ENCODE measurements at places on chromosomes 12 and 14.
A peak's percentile ranks its signal among the peaks of the same experiment; 100 is the strongest.

DNA sequence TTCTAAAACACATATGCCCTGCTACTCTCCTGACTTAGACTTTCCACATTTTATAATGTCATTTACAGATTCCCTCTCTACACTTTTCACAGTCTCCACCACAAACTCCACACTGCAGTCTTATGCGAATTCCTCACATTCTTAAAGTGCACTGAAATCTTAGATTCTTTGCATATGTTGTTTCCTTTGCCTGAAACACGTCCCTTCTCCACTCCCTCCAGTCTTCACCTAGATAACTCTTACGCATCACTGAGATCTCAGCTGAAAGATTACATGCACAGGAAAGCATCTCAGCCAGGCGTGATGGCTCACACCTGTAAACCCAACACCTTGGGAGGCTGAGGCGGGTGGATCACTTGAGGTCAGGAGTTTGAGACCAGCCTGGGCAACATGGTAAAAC is 3.8 kb upstream of the ARHGAP9 start:
- DNase-seq: peak; percentile 89

- no peak for DNase-seq
These were observed 35.2 kb downstream of the LGR5 start for GRCh38 chr12:71474791-71475190.

DNA sequence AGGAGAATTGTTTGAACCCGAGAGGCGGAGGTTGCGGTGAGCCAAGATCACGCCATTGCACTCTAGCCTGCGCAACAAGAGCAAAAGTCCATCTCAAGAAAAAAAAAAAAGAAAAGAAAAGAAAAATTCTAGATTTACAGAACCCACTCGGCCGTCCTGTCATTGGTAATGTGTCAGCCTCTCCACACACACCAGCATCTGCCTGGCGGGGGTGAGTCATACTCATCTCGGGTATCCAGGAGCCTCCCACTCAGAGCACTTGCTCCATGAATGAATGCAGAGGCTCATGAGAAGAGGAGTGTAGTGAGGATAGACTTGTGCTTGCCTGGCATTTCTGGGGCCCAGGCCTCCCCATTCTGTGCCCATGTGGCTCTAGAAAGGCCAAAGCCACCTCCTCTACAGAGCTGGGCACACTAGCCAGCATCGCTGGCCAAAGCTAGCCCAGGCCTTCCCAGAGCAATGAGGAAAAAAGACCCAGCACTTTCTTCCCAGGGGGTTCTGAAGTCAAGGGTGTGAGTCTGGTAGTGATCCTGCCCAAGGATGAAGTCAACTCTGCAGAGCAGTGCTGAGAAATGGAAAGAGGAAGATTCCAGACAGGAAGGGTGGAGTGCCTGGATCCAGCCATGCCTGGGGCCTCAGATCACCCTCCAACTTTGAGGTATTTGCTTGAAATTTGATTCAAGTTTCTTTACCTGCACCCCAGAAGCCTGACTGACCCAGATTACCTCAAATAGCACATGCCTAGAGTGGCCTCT is 31.2 kb upstream of the KLC1 start:
- DNase-seq: peak; percentile 42

DNA sequence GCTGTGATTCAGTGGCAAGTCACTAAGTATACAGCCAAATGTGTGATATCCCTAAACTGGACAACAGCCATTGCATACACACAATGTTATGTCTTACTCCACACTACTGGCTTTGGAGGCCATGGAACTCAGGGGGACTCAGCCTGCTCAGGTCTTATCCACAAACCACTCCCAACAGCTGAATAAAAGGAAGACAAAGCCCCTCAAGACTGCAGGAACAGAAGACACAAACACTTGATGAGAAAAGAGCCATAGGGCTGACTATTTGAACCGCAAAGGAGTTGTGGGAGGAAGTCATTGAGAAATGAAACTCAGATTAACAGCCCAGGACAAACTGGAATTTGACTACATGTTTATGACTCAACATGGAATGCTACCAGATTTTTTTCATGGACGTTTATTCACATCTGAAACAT is 40.9 kb downstream of the PTGER2 start:
- DNase-seq: no peak

DNA sequence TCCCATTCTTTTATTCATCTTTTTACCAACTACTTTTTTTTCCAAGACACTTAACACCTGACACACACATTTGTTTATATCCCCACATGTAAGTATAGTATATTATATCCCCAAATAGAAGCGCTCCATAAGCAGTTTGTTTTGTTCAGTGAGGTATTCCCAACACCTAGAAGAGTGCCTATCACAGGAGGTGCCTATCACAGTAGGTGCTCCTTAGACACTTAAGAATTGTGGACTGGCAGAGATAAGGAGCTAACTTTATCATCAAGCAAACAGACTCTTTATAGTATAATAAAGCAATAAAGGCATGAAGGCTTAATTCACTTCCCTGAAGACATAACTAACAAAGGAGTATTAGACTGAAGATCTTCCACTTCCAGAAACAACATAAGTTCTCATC is 29.1 kb downstream of the OSBPL8 start:
- peak; percentile 53 for DNase-seq

GRCh38 chr12:50074936-50075807 is 10.0 kb upstream of the SMARCD1 start:
- DNase-seq: peak; percentile 91

DNA sequence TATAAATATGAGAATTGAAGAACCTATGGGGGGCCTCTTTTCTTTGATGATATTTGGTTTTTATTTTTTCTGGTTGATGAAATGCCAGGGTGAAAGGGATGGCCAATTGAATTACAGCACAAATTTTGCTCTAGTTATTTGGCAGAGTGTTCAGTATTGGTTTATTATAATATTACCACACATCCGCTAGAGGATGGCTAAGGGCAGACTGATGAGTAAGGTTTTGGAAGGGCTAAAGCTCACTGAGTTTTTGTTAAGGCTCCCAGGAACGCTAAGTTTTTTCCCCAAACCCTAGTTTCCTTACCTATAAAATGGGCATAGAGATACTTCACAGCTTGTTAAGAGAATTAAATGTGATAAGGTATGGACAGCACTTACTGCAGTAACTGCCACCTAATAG is 34.3 kb upstream of the LRRC10 start:
- no peak for DNase-seq

GRCh38 chr12:50799908-50800307 is 36.0 kb downstream of the ATF1 start:
- DNase-seq: peak; percentile 8

GRCh38 chr12:112839386-112839972 is 47.9 kb downstream of the RPH3A start:
- DNase-seq: peak; percentile 92

DNA sequence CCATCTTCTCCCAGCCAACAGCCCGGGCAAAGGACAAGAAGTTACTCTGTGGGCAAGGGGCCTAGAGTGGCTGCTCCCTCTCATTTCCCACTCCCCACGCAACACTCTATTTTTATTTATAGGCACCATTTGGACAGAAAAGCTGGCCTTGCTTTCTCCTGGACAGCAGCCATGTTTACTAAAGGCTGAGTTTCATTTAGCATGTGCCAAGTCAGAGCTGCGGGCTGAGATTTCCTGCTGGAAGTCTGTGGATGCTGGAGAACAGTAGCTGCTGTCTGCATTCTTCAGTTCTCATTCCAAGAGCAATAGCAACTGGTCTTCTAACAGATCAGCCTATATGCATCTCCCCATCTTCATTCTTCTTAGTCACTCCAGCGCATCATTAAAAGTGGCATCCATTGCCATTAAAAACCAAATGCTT is 8.3 kb downstream of the COL2A1 start:
- DNase-seq: no peak

- peak; percentile 26 for DNase-seq
These were observed 70.2 kb downstream of the SLC25A47 start for GRCh38 chr14:100393362-100393761.

- peak; percentile 44 for DNase-seq
These were observed 3.4 kb downstream of the CIROP start for GRCh38 chr14:23101213-23101970.

DNA sequence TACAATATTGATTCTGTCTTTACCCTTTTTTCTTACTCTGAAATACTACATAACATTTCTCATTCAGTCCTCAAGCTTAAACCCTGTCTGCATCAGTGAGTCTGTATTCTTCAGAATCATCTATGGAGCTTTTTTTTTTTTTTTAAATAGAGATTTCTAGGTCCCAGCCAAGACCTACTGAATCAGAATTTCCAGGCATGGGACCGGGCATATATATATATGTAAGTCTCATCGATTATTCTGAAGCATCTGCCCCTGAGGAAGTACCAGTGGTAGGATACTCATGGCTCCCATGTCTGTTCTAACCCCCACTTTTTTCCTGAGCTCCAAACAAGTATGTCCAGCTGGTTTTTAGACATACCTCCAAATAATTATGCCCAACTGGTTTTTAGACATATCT is 6.1 kb downstream of the DDX47 start:
- DNase-seq: no peak

GRCh38 chr14:30999038-30999773 is 26.2 kb upstream of the AP4S1 start:
- no peak for DNase-seq

DNA sequence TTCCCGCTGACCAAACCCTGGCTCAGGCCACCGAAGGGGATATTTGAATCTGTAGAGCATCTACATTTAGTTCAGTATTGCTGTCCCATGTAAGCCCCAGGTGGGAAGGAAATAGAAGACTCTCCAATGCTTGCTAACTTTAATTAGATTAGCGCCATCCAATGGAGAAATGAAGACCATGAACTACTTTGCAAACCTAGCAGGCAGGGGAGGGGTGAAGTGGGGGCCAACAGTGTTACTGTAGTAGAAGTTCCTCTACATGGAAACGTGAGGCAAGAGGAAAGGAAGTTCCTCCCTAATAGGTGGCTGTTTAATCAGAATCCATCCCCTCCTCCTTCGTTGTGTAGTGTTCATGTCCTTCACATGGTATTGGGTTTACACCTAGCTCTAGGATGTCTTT is 9.3 kb upstream of the DENND5B start:
- DNase-seq: peak; percentile 46

- DNase-seq: peak; percentile 79
These were observed 8.7 kb downstream of the TMEM253 start for GRCh38 chr14:21109377-21110138.

DNA sequence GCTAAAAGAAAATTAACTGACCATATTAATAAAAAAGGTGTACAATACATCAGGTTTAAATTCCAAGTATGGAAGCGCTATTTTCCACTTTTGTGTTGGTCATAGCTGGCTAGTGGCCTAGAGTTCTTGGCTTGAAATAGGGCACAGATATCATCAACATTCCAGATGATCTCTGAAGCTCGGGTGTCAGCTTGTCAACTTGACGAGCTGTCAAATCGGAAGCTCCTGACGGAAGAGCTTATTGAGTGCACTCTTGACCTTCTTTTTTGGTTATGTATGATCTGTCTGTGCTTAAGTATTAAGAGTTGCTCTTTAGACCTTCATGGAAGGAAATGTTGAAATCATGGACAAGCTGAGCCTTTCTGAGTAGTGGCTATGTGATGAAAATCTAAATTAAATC is 177.9 kb downstream of the APAF1 start:
- DNase-seq: no peak

GRCh38 chr14:94768521-94769390 is 1.2 kb downstream of the GSC start:
- peak; percentile 51 for DNase-seq

DNA sequence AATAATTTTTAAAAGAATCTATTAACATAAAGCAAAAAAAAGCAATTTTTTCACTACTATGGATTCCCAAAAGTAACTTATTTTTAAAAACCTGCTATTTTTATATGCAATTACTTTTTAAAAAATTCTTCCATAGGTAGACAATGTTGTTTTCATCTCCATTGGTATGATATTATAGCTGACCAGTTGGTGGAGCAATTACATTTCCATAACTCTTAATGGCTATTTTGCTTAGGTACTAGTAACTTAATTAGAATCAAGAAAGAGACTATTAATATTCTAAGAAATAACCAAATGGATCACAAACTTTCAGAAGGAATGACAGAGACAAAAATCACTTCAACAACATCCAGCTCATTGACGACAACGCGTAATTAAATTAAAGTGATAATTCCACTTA is 64.7 kb upstream of the PTCSC3 start:
- no peak for DNase-seq

DNA sequence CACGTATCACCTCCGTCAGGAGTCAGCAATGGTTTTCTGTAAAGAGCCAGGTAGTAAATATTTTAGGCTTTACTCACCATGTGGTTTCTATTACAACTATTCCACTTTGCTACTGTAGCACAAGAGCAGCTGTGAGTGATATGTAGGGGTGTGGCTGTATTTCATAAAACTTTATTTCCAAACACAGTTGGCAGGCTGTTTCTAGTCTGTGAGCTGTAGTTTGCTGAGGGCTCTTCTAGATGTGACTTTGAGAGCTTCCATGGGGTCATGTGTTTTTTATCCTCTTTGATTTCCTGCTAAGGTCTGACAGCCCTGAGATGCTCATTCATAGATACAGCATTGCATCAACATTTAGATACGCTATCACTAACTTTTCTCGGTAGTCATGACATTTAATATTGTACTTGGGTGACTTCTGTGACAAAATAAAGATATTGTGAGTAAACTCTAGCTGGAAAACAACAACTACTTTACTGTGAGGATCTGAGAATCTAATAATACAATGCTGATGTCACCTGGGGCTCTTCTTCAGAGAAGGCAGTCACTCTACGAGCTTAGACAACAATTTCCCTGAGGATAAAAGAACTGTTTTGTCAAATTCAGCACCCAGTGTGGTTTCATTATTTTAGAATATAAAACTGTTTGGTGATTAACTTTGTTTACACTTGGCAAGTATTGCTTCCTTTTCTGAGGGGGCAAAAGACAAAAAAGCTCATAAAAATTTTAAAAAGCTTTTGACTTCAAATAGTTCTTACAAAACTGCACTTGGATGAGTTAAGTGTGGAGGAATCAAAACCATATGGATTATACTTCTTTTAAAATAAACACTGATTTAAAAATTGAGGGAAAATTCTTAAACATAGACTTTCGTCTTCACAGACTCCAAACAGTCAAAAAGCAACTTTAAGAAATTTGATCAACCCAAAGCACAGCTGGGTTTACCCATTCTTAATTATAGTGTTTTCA is 231.2 kb upstream of the DCN start:
- peak; percentile 47 for DNase-seq

GRCh38 chr12:20653871-20654270 is 41.3 kb upstream of the SLCO1C1 start:
- DNase-seq: no peak

Data from mesendoderm (in vitro differentiated cells).